ENCODE measurements at places on chromosomes 6 and 20. TPM values are rescaled to one million over a fixed set of nuclear protein-coding genes. Genes with fewer than 3 reads are reported as not detected.

The FAM83B gene
- total RNA-seq, result 47.7 TPM

The BPIFB2 gene
- not detected for total RNA-seq

The PSMF1 gene
- 25.2 TPM for total RNA-seq

The SLC4A11 gene
- 0.59 TPM for total RNA-seq

The RFX6 gene
- not detected for total RNA-seq

The TAGAP gene
- 4.5 TPM for total RNA-seq

The SLC35D3 gene
- 0.10 TPM for total RNA-seq

The GNAS-AS1 gene
- 1.3 TPM for total RNA-seq

The CD83 gene
- total RNA-seq, result 22.1 TPM

The GLP1R gene
- 0.10 TPM for total RNA-seq

The LY6G6F gene
- not detected for total RNA-seq

The RAD21L1 gene
- not detected for total RNA-seq

The MAS1L gene
- total RNA-seq, result 0.39 TPM

The SPINT4 gene
- not detected for total RNA-seq

The TRIM15 gene
- 1.4 TPM for total RNA-seq

The TXLNB gene
- total RNA-seq, result 15.0 TPM

The PROKR2 gene
- not detected for total RNA-seq

The IL22RA2 gene
- total RNA-seq, result 2.2 TPM

The RHAG gene
- total RNA-seq, result 5.8 TPM

The SLC22A2 gene
- not detected for total RNA-seq

The MUC21 gene
- not detected for total RNA-seq

The OVOL2 gene
- 1.8 TPM for total RNA-seq

The SAMD5 gene
- 28.9 TPM for total RNA-seq

The MUC22 gene
- not detected for total RNA-seq

The FOXQ1 gene
- 2.2 TPM for total RNA-seq

The ALDH5A1 gene
- 7.7 TPM for total RNA-seq

The SLC22A3 gene
- 21.4 TPM for total RNA-seq

The SLC24A3 gene
- 7.1 TPM for total RNA-seq

The RNF182 gene
- 1.1 TPM for total RNA-seq

The HFE gene
- total RNA-seq, result 4.6 TPM
